AG04450 (cell line): ENCODE measurements at places on chromosomes 12 and 14.

DNA sequence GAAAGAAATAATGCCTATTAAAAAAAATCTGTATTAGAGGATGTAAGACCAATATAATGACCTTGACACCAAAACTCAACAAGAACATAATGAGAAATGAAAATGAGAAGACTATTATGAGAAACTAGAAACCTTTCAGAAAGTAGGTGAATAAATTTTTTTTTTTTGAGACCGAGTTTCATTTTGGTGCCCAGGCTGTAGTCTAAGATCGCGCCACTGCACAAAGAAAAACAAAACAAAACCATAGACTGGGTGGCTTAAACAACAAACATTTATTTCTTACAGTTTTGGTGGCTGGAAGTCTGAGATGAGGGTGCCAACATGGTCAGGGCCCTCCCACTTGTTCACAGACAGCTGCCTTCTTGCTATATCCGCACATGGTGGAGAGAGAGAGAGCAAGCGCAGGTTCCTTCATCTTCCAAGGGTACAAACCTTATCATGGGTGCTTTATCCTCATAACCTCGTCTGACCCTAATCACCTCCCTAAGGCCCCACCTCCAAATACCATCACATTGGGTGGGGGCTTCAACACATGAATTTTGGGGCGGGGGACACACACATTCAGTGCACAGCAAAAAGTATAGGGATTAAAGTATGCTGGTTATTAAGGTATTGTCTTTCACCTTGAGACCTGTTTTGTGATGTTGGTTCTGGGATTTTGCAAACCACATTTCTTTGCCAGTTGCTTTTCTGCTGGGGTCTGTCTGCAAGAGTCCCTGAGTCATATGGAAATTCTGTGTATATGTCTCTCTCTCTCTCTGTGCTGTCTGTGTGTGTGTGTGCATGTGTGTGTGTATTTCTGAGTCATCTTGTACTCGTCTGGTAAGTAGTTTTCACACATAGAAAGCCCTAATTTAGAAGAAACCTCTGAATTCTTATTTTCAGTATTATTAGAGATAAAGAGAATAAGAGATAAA is 26.2 kb downstream of the ZCRB1 start:
- peak; percentile 44 for DNase-seq

GRCh38 chr12:18620986-18621385 is 116.8 kb downstream of the PLCZ1 start:
- DNase-seq, result no peak

DNA sequence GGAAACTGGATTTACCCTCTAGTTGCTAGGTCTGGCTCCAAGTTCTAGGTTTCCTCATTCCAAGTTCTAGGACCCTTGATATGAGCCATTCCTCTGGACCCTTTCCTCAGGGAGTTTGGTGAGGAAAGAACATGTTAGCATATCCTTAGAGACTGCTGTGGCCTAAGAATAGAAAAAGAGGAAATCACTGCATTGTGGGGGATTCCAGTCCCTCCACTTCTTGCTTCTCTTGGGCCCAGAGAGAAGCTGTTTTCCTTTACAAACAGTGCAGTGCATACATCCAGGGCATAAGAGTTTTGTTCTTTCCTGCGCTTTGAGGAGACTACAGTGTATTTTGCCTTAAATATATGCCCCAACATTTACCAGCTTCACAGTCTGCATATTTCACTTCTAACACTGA is 59.0 kb downstream of the LLPH start:
- no peak for DNase-seq

DNA sequence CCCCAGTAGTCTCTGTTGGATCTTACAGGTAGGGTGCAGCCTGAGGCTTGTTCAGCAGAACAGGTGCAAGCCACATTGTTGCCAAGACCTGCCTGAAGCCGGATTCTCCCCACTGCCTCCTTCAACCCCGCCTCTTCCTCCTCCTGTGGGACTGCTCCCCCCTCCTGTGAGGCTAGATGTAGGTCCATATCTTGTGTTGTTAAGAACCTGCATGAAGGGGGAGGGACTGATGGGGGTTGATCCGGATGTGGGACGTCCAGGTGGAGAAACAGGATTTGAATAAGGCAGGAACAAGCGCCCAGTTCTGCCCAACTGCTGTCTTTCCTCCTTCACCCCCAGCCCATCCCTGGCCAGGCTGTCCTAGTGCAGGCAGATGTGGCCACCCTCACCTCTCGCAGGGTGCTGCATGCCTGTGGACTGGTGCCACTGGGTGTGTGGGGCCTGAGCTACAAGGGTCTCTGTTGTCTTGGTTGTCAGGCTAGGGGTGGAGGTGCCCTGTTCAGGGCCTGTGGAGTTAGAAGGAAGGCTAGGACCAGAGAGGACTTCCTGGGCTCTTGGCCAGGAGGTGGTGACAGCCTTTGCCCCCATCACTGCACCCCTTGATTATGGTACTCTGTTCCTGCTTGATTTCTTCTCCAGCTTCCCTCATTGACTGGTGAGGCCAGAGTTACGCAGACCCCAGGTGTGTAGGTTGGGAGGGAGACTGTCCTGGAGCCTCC is 1.4 kb downstream of the NR4A1 start:
- no peak for DNase-seq

DNA sequence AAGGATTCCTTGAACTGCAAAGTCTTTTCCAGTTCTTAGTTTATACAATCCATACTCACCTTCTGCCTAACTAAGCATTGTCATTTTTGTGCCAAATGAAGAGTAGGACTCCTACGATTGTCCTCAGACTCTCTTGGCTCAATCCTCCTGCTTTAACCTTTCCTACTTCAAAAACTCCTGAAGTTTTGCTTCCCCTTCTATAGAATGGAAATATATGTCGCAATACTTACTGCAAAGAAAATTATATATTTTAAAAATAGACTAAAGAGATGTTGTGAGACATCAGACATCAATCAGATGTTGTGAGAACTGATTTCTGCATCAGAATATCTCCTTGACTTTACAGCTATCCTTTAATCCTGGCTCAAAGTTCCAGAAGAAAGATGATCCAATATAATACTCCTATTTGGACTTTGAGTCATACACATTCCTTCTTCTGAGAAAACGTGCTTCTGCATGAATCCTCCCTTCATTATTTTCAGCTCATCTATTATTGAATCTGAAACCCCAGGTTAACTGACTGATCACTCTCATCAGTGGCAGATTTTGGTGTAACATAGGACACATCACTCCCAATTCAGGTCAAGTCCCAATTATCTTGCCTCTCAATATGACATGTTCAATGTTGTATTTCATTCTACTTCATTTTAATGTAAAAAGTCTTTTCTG is 48.8 kb downstream of the A2M start:
- DNase-seq, result no peak

DNA sequence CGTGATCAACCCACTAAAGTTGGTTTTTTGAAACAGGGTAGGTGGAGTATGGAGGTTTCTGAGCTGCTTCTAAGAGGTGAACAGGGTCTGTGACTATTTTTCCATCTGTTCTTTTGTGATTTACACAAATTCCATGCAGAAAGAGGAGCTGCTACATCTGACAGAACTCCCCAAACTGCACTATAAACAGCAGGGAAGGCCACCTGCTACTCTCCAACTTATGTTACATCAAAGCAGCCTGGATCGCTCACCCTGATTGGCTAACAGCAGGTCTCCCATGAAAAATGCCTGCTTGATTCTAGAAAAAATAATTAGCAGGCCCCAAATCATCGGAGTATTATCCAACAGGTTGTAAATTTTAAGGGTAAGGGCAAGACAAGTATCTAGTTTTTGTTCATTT is 282.9 kb upstream of the FLRT2 start:
- no peak for DNase-seq

DNA sequence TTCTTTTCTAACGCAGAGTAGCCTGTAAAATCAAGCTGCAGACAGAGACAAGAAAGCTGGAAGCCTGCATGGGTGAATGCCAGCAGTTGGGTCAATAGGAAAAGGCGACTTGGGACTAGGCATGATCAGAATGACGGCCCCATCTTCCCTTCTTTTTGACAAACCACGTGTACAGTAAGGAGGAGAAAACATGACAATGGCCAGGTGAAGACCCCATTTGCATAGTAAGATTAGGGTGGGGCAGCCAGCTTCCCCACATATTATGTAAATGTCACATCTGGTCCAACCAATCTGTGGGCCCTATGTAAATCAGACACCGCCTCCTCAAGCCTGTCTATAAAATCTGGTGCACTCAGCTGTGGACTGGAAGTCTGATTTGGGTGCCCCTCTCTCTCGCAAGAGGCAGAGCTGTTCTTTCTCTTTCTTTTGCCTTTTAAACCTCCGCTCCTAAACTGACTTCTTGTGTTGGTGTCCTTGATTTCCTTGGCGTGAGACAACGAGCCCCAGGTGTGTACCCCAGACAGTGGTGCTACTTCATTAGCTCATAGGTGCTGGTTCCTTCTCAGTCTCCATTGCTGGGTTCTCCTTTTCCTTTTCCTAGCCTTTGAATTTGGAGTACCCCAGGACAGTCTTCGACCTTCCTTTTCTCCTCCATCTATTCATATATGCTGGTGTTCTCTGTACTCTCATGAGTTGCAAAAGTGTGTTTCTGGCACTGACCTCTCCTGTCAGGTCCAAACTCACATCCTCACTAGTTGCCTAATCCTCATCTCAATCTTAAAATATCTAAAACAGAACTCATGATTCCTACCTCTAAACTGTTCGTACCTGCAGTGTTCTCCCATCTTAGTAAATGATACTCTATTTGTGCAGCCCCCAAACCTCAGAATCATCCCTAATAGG is 9.4 kb upstream of the DHRS7 start:
- no peak for DNase-seq

DNA sequence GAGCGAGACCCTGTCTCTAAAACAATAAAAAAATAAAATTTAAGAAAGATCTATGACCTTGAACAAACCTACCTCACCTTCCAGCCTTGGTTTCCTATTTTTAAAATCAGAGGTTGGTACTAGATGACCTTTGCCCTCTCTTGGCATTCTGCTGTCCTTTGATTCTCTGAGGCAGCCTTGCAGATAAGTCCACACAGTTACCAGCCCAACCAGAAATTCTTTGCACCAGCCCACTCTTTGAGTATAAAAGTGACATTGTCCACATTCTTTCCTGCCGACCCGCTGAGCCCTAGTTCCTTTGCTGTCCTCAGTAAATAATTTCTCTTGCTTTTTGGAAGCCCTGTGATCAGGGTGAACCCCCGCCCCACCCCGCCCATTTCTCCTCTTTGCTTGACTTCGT is 150.4 kb downstream of the PHETA1 start:
- DNase-seq, result no peak

DNA sequence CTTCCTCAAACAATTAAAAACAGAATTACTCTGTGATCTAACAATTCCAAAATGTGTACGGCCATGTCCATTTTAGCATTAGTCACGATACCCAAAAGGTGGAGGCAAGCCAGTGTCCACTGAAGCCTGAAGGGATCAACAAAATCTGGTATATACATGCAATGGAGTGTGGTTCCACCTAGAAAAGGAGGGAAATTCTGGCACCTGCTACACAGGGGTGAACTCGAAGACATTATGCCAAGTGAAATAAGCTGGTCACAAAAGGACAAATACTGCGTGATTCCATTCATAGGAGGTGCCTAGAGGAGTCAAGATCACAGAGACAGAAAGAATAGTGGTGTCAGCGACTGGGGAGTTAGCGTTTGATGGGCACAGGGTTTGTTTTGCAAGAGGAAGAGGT is 331.4 kb downstream of the MED13L start:
- no peak for DNase-seq

DNA sequence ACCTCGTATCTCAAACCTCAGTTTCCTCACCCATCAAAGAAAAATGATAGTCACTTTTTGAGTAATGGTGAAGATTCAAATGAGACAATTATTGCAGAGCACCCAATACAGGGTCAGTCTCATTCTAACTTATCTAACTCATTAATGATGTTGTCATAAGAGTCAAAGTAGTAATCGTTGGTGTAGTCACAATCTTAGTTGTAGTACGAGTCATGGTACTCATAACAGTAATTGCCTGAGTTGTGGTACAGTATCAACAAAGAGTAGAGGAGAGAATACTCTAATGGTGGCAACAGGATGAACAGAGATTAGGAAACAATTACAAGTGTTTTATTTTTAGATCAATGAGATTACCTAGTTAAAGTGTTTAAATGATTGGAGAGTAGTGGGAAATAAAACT is 93.6 kb upstream of the TMTC2 start:
- DNase-seq, result no peak

GRCh38 chr12:57086493-57087009 is 2.4 kb upstream of the NAB2 start:
- no peak for DNase-seq
